ENCODE measurements at places on chromosomes 11 and 22. TPM values are rescaled to one million over a fixed set of nuclear protein-coding genes. Genes with fewer than 3 reads are reported as not detected.

SLC22A9 gene
- total RNA-seq = not detected

OR52A1 gene
- not detected for total RNA-seq

IL17REL gene
- total RNA-seq = not detected

TBX10 gene
- total RNA-seq = not detected

SLC35E4 gene
- total RNA-seq = 6.2 TPM

MEI1 gene
- total RNA-seq = 16.9 TPM

INS gene
- total RNA-seq = not detected

DNA sequence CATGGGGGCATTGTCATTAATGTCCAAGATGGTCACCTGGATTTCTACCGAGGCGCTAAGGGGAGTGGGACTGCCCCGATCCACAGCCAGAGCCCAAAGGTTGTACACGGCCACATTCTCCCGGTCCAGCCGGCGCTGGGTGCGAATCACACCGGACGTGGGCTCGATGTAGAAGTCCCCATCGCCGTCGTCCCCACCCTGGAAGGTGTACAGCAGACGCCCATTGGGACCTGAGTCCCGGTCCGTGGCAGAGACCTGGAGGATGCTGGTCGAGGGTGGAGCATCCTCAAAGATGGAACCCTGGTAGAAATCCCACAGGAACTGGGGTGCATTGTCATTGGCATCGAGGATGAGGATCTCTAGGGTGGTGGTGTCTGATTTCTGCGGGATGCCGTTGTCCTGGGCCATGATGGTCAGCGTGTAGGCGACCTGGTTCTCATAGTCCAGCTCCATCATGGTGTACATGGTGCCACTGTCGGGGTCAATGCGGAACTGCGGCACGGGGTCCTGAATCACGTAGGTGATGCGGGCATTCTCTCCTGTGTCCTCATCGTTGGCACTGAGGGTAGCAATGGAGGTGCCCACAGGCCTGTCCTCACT lies 3.1 kb downstream of the CELSR1 start:
- no peak for DNase-seq

- DNase-seq = no peak
Measured at GRCh38 chr11:68273026-68273738, 1.4 kb upstream of the C11orf24 start.

GRCh38 chr11:2741377-2742131 lies 41.8 kb upstream of the KCNQ1OT1 start:
- no peak for DNase-seq

DNA sequence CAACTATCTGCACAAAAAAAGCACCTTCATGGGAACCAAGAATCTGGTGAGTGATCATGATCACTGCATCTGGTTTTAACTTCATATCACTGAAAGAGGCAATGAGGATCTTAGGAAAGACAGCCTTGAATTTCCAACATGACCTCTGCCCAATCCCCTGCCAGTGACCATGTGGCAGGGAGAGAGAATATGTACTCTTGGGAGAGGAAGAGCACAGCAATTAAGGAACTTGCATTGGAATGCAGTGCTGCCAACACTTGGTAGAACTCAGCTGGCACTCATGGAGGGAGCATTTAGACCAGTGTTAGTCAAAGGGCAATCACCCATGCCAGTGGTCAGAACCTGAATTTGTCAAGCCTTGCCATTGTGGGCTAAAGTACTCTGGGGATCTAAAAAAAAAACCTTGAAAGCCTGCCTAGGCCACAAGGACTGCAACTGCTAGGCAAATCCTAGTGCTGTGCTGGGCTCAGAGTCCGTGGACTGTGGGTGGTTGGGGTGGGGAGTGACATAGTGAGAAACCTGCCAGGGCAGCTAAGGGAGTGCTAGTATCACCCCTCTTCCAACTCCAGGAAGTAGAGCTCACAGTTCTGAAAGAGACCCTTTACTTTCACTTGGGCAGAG lies 23.1 kb downstream of the JRKL start:
- DNase-seq = no peak

DNA sequence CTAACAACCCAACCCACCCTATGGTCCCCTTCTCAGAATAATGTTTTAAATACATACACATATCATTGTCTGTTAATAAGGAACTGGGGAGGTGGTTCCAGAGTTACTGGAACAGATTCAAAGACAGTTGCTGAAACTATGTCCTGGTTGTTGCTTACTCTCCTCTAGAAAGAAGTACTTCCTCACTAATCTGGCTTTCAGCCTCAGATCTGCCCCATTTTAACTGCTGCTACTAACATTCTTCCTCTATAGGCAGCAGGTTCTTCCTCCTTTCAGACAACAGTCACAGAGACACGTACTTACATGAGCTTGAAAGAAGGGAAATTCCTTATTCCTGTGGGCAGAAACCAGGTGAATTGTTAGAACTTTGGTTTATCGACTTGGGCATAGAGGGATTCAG lies 8.1 kb upstream of the NEU3 start:
- DNase-seq = no peak

- DNase-seq = no peak
Measured at GRCh38 chr22:23152238-23153114, 7.2 kb downstream of the RAB36 start.

GRCh38 chr11:63969461-63969860 lies 5.0 kb upstream of the COX8A start:
- no peak for DNase-seq

- DNase-seq = no peak
Measured at GRCh38 chr11:6321356-6321755, 1.1 kb upstream of the CAVIN3 start.

DNA sequence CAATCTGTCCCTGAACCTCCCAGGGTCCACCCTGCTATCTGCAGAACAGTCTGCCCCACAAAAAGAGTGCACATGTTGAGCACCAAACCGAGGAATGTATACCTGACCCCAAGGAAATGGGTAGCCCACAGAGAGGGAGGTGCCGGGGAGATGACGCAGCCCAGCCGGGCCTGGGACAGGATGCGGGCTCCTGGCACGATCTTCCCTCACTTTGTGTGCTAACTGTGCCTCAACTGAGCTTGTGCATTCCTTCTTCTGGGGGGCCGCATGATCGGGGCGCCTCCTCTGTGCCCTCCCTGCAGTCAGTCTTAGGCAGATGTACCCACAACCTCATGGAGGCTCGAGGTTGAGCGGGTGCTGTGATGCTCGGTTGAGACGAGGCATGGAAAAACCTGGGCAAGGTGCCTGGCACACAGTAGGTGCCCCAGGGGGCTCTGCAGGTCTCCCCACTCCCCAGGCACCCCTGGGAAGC lies 2.4 kb downstream of the GAS2L1 start:
- DNase-seq = no peak

DNA sequence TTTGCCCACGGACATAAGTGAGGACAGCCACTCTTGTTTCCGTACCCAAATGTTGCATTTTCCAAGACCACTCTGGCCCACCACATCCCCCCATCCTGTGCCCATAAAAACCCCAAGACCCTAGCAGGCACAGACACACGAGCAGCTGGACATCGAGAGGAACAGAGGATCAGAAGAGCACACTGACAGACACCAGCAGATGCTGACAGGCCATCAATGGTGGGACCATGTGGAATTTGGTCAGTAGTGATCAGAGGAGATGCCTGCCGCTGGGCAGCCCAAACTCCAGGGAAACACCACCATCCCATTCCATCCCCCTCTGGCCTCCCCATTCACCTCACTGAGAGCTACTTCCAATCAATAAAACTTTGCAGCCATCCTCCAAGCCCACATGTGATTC lies 87.0 kb downstream of the DLG2 start:
- no peak for DNase-seq

- no peak for DNase-seq
Measured at GRCh38 chr22:17339095-17339693, 30.1 kb upstream of the CECR2 start.

DNA sequence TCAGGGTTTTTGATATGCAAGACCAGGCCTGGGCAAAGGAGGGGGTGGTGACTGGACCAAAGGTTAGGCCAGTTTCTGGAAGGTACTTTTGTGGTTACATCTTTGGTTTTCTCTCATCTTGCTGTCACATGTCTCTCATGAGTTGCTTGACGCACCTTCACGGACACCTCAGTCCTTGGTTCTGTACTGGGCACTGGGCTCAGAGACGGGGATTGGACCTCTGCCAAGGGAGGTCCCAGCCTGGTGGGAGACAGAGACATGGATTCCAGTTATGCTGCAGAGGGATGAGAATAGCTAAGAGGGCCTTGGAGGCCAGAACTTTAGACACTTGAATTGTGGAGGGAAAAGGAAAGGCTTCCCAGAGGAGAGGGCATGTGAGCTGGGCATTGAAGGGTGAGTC lies 1.7 kb downstream of the USP35 start:
- DNase-seq = no peak

DNA sequence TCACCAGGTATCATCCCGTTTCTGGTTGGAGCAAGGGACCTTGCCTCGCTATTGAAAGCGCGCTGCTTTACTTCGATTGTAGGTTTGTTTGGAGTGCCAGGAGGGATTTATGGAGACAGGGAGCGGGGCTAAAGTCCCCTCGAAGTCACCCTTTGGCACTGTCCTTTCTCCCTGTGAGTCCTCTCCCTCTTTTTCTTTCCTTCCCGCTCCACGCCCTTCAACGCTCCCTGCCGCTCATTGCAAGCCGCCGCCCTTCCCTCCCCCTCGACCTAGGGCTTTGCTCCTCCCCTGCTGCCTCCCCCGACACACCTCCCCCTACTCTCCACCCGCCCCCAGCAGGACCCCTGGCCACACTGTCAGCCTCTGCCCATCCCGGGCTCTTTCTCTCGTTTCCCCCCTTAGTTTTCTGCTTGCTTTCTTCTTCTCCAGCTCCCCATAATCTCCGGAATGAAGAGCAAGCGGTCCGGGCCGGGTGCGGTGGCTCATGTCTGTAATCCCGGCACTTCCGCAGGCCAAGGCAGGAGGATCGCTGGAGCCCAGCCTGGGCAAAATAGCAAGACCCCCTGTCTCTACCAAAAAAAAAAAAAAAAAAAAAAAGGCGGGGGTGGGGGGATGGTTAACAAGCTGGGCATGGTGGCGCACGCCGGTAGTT lies 41.0 kb downstream of the AHNAK start:
- no peak for DNase-seq

DNA sequence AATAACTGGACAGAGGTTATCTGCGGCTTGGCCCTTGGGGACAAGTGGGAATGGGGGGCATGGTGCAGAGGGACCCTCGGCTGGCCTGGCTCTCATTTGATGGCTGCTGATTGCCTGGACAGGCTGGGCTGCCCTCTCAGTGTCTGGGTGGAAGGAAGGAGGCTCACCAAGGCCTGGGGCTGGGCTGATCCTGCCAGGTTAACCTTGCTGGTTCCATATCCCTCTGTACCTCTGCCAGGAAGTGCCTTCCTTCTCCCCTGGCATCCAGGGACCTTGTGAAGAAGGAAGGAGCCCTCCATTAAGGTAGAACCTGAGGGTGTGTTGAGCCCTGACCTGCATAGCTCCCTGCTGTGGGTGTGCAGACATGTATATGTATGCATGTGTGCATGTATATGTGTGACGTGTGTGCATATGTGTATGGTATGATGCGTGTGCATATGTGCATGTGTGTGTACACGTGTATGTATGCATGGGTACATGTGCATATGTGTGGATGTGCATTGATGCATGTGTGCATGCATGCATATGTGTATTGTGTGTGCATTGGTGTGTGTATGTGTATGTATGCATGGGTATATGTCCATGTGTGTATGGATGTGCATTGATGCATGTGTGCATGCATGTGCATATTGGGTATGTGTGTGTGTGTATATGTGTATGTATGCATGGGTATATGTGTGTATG lies 433.9 kb downstream of the TBC1D22A start:
- peak; percentile 20 for DNase-seq

DNA sequence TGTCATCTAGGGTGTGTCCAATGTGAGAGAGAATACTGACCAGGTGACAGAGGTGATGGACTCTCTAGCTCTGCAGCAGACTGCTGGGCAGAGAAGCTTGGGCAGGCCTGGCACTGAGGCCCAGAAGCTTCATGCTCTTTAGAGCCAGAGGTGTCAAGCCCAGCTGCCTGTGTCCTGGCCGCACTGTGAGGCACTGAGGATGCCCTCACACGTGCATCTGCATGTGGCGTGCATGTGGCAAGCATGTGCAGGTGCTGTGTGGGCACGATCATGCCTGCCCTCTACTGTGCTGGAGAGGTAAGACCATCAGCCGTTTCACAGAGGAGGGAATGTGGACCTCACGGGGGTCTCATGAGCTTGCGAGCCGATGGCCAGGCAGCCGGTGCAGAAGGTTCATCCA lies 15.8 kb upstream of the TXNRD2 start:
- no peak for DNase-seq

DNA sequence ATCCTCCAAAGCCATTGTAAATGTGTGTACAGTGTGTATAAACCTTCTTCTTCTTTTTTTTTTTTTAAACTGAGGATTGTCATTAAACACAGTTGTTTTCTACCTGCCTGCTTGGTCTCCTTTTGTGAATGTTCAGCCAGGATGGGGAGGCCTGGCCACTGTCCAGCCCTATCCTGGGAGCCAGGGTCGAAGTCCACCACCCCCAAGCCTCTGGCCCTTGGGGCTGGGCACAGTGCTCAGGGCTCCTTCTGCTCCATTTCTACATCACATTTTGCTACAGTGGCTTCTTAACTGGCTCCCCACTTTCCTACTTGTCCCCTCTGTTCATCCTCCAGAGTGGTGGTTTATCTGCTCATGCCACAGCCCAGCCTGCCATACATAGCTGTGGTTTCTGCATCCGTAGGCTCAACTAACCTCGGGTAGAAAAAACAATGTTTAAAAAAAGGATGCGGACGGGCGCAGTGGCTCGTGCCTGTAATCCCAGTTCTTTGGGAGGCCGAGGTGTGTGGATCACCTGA lies 2.5 kb upstream of the SMARCB1 start:
- no peak for DNase-seq

DNA sequence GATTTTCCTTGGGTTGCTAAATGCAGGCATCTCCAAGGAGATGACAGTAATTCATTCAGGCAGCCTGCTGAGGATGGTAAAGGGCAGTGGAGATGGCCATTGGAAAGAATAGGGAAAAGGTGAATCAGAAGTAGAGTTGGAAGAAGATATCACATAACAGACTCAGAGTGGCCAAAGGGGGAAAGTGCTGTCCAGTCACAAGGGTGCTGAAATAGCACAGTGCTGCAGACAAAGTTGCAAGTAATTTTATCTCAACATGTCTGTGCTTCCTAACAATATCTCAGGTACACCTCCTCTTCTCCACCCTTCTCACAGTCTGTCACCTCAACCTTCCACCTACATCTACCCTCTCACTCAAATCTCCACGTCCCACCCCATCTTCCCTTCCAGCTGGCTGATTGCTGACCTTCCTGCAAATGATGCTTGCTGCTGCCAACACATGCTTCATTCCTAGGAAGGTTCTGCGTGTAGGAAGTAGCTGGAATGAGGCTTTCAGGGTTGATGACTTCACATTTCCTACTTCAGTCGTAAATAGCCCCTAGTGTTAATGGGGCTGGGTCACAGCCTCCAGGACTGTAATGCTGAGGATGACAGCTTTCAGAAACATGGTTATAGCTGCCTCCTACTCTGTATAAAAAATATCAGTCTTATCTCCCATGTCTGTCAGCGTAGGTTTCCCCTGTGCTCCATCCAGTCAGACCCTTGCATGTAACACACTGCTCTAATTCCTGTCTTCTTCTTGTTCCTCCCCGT lies 123.9 kb downstream of the CTNND1 start:
- DNase-seq = no peak
